ENCODE measurements at places on chromosomes 2 and 18.

GRCh38 chr2:222448748-222449181 is 24.4 kb downstream of the SGPP2 start:
- no peak for DNase-seq

GRCh38 chr2:197088694-197089093 is 162.2 kb upstream of the PGAP1 start:
- no peak for DNase-seq

DNA sequence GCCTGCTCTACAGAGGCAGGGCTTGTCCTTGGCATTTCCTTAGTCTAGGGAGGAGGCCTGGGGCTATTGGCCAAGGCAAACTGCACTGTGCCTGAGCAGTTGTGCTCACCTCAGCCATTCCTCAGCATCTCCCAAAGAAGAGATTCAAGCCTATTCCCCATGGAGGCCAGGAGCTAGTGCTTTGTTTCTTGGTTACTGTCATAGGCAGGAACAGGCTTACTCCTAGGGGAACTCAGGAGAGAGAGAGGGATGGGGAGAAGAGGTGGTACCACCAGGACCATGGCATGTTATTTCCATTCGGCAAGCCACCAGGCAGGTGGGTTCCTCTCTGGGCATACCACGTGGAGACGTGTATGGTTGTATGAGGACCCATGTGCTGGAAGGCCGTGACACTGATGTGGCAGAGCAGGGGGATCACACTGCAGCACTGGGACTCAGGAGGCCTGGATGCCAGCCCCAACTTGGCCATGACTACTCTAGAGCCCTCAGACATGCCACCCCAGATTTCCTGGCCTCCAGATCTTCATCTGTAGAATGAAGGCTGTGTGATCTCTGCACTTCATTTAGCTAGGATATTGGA is 233.7 kb downstream of the LOXHD1 start:
- DNase-seq, result no peak

DNA sequence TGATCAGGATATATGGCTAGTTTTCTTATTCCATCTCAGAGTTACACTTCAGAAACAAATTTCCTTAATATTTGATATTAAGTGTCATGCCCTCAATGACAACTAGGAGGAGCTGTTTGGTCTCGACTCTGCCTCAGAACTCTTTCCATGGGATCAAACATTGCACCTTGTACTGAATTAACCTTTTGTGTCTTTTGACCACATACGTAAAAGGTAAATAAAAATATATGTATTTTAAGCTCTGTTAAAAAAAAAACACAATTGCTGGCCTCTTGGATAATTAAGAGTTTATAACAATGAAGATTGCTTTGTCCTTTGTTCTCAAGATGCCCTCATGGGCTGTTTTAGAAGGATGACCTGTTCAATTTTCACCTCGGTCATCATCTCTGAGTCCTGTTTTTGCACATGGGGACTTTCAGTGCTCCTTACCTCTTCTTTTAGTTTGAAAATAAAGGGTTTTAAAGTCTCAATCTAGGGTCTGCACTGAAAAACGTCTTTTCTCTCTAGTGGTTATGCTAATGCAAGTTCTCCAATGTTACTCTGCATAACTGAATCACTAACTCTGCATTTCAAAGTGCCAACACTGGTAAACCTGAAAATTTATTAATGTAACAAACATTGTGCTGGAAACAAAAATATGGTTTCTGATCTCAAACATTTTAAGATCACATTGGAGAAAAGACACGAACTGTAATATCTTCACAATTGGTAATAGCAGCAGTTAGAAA is 18.8 kb upstream of the FN1 start:
- DNase-seq, result no peak

- no peak for DNase-seq
Measured at GRCh38 chr2:88177556-88177955, 7.4 kb downstream of the THNSL2 start.

DNA sequence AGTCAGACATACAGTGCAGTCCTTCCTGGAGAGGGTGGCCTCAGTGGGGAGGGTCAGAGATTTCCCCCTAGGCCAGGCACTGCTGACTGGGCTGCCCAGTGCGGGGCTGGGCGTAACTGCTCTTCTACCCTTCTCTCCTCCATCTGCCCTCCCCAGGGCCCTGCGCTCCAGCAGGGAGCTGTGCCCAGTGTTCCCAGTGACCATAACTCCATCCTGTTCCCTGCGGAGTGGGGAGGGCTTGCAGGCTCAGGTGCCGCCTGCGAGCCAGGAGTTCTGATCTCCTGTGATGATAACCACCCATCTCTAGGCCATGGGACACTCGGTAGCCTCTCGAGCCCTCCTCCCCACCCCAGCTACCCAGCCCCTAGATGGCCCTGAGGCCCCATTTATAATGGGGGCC is 107.6 kb downstream of the SMAD7 start:
- DNase-seq, result no peak

GRCh38 chr2:9761577-9761976 is 81.7 kb upstream of the TAF1B start:
- DNase-seq, result no peak

DNA sequence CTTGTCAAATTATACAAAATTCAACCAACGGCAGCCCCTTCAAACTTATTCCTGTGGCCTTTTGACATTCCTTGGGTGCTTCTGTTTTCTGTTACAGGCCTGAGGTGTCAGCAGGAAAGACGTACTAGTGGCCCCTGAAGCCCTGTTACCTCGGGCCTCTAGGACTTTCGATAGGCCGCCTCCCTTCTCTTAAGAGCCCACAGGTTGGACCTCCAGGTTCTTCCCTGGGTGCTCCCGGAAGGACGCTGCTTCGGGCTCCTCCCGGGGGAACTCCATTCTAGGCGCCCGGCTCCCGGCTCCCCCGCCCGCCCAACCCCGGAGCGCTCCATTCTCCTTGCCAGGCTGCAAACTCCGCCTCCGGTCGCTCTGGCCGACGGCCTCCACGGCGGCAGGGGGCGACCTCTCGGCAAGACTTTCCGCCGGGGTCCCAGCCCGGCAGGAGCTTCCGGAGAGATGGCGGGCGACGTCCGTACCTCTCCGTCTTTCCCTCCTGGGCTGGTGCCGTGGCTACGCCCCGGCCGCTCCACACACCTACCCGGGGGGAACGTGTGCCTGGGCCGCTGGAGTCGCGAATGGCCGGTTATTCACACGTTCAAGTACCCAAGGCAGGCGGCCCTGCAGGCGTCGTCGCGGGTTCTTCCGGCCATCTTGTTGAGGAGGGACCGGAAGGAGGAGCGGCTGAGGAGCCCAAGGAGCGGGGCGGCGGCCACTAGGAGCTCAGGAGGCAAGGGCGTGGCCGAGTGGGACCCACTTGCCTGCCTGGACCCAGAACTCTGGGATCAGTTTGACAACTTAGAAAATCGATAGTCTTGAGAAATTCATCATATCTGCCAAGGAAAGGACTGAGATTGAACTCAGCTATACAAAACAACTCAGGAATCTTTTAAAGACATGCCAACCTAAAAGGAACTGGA is 27.5 kb downstream of the BOLA3 start:
- peak; percentile 57 for DNase-seq

DNA sequence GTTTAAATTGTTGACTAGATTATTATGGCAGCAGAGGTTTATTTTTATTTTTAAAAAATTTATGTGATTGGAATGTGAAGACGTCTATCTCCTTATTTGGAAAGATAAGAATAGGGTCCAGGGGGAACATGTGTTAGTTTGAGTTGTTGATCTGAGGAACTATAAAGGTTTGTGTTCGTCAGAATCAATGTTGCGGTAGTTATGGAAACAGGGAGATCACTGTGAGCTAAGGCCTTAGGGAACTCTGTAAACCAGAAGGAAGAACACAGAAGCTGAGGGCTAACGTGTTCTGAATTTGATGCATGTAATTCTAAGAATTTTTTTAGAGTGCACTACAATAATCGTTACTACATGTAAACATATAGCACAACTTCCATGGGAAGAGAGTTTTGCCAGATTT is 168.5 kb upstream of the ZSWIM2 start:
- DNase-seq, result no peak

GRCh38 chr18:21441670-21442069 is 158.8 kb downstream of the ESCO1 start:
- DNase-seq, result no peak

DNA sequence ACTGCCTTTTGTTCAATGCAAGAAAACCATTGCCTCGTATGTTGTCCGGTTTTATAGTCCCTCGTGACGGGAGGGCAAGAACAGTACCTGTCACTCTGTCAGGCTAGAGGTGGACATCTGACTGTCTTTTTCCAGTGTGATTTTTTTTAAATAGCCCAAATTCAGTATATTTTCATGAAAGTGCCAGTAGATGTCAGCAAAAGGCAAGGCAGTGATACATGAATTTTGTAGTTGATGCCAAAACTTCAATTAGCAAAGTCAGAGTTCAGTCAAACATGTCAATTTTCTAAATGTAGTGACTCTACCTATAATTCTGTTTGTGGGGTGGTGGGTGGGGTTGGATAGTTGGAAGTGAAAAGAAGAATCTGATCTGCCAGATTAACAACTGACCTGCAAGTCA is 296.0 kb upstream of the MC4R start:
- DNase-seq, result no peak

GRCh38 chr2:37583867-37584266 is 87.6 kb downstream of the CDC42EP3 start:
- DNase-seq, result no peak

DNA sequence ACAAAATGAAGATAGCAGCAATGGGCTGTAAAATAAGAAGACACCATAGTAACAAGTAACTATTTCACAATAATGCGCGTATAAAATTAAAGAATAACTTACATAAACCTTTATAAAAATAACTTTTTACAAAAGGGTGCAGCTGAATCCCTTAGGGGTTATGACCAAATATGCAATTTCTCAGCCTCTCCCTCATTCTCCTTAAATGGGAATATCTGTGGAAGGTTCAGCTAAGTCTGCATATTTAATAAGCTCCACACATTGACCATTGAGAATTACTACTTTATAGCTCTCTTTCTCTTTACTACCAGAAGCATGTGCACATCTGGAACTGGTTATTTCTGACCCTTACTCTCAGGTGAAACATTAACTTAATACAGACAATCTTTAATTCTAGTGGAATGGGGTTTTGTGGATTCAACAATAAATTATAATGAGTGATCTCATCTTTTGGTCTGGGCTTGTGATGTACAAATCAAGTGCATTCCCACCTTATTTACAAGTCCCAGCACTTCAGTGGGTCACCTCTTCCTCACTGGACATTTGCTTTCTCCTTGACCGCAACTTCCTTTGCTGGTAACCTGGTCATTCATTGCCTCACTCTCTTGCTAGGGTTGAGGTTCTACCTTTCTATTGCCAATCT is 15.7 kb downstream of the ARHGAP15 start:
- no peak for DNase-seq

- no peak for DNase-seq
Measured at GRCh38 chr2:94861308-94862152, 9.7 kb upstream of the TEKT4 start.

GRCh38 chr2:64122358-64122757 is 21.9 kb downstream of the PELI1 start:
- DNase-seq, result no peak

GRCh38 chr2:170396799-170397459 is 219.0 kb downstream of the MYO3B start:
- no peak for DNase-seq

GRCh38 chr2:7436096-7436906 is 519.1 kb downstream of the RNF144A start:
- DNase-seq, result no peak

GRCh38 chr2:111030260-111030891 is 90.3 kb upstream of the BCL2L11 start:
- DNase-seq, result no peak

DNA sequence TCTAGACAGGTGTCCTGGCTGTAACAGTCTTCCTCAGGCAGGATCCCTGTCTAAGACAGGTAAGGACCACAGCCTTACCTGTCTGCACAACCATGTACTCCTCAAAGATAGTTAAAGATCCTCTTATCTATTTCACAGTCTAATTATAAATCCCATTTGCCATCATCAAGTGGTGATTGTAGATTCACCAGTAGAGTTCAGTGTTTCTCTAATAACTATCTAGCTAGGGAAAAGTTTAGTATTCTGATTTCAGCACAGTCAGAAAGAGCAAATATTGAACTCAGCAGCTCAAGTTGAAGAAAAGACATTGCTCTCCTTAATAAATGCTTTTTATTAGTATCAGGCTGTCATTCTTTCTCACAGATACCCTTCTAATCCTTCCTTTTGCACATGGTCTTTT is 1305.5 kb upstream of the NXPH2 start:
- no peak for DNase-seq

DNA sequence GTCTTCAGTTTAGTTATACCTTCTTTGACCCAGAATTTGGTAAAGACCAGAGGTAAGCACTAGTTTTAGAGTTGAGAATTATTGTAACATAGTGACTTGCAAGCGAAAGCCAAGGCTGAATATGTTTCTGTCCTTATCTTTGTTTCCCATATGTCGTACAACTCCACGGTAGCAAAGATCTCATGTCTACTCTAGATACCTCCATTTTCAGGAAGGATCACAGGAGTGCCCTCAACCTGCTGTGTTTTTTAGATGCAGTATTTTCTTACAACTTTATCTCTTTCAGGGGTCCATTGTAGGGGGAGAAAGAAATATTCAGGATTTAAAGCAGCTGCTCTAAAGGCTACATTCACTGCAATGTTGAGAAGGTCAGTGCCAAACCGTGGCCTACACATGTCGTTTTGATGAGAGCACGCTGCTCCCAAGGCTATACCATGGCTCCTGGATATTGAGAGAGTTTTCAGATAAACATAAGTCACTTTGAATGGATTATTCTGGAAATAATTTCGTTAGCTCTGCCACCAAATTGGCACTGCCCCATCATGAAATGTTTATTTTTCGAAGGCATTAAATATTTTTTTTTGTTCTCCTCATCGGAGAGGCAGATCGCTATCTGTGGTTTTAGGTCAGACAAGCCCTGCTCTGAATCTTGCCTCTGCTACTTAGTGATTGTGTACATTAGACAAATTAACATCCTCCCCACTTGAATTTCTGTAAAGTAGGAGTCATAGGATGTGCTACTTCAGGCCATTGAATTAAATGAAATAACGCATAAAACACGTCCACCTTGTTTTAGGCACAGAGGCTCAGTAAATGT is 2.1 kb downstream of the RHBDD1 start:
- DNase-seq, result no peak

GRCh38 chr2:233331536-233331935 is 22.8 kb upstream of the DGKD start:
- DNase-seq, result peak; percentile 52

DNA sequence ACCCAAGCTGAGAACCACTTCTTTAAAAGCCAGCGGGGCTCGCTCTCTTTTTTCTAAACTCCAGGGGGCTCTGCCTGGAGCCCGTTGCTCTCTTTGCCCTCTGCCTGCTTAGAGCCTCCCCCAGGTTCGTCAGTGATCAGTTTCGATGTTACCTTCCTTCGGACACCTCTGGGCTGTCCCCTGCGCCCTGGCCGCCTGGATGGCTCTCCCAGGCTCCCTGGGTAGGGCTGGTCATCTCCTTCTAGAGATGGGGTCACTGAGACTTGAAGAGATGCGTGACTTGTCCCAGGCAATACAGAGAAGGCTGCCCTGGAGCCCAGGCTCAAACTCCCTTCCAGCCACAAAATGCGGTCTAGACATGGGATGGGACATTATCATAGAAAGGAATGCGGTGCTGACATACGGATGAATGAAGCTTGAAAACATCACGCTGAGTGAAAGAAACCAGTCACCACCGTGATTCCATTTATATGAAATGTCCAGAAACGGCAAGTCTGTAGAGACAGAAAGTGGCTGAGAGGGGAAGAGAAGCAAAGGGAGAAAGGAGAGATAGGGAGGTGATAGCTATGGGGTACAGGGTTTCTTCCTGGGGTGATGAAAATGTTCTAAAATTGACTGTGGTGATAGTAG is 14.6 kb downstream of the KCNF1 start:
- no peak for DNase-seq

GRCh38 chr18:49022311-49023161 is 71.8 kb upstream of the SMAD7 start:
- DNase-seq, result no peak

GRCh38 chr18:24876266-24876665 is 415.8 kb downstream of the HRH4 start:
- DNase-seq, result no peak

GRCh38 chr2:233402346-233402745 is 48.1 kb downstream of the DGKD start:
- DNase-seq, result no peak

Measured in stimulated activated CD4-positive, alpha-beta T cell treated with anti-CD3 and anti-CD28 coated beads, Interleukin-1b, Interleukin-23, amount 100 ng/mL, for 1 hour (primary cell).